ENCODE measurements at places on chromosomes 6 and 20.

GRCh38 chr6:14317387-14317970 is 199.9 kb downstream of the CD83 start:
- no peak for DNase-seq

GRCh38 chr20:50522053-50522674 is 12.0 kb downstream of the PTPN1 start:
- no peak for DNase-seq

GRCh38 chr20:22381812-22382416 is 202.5 kb downstream of the FOXA2 start:
- no peak for DNase-seq

DNA sequence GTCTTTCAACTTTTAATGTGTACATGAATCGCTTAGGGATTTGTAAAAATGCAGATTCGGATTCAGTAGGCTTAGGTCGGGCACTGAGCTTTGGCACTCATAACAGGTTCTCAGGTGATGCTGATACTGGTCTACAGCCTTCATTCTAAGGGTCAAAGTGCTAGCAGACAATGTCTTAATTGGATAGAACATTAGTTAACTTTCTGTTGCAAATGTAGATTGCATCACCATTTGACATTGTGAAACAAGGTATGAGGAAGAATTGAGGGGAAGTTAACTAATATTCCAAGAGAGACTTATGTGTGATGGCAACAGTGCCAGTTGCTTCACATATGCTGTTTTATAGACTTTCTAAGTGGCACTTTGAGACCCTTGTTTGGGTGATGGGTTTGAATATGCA is 86.9 kb downstream of the MLIP start:
- peak; percentile 49 for DNase-seq

DNA sequence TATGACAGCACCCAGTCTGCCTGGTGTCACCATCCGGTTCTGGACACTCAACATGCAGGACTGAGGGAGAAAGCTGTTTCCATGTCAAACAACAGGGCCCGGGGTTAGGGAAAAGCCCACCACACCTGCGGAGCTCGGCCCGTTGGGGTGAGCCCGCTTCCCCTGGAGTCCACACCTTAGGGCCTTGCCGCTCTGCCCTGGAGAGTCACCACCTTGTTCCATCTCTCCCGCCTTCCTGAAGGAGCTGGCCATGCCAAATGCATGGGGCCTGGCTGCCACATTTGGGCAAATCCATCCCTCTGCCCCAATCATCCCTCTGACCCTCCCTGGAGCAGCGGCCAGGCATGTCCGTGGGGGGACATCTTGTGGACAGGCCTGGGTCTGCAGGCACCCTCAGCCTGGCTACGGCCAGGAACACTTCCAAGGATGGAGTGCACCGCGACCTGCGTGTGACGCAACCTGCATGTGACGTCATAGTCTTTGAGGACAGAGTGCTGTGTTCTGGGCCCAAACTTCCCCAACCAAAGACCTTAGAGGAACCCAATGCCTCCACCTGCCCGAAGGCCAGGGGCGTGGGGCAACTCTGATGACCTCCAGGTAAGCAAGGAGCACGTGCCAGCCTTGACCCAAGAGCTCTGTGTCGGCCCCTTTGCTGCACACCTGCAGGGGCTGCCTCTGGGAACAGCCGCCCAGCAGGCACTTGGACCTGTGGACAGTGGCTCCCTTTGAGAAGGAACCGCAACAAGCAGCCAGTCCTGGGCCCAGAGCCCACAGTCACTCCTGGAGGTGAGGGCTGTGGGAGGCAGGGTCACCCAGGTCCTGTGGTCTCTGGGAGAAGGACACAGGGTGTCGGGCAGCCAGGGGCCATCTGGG is 1.7 kb downstream of the CABLES2 start:
- DNase-seq: peak; percentile 32
